Spinal cord (tissue), 10 donors: ENCODE measurements at places on chromosomes 16 and 17. TPM values are rescaled to one million over a fixed set of nuclear protein-coding genes. Genes with fewer than 3 reads are reported as not detected.

The VMO1 gene
- 0.99 TPM for total RNA-seq

The RBBP6 gene
- total RNA-seq, result 47.0 TPM

The CSH2 gene
- not detected for total RNA-seq

The EPN3 gene
- total RNA-seq, result 1.3 TPM

The DHRS7C gene
- not detected for total RNA-seq

The MYH13 gene
- not detected for total RNA-seq

The AHSP gene
- 46.4 TPM for total RNA-seq

The SLC5A2 gene
- 0.40 TPM for total RNA-seq
